Stimulated activated CD4-positive, alpha-beta T cell treated with anti-CD3 and anti-CD28 coated beads, Interleukin-12 subunit alpha, Interleukin-12 subunit beta, amount 100 ng/mL, for 4 hours (primary cell): ENCODE measurements at places on chromosomes 13 and 19.
A peak's percentile ranks its signal among the peaks of the same experiment; 100 is the strongest.

DNA sequence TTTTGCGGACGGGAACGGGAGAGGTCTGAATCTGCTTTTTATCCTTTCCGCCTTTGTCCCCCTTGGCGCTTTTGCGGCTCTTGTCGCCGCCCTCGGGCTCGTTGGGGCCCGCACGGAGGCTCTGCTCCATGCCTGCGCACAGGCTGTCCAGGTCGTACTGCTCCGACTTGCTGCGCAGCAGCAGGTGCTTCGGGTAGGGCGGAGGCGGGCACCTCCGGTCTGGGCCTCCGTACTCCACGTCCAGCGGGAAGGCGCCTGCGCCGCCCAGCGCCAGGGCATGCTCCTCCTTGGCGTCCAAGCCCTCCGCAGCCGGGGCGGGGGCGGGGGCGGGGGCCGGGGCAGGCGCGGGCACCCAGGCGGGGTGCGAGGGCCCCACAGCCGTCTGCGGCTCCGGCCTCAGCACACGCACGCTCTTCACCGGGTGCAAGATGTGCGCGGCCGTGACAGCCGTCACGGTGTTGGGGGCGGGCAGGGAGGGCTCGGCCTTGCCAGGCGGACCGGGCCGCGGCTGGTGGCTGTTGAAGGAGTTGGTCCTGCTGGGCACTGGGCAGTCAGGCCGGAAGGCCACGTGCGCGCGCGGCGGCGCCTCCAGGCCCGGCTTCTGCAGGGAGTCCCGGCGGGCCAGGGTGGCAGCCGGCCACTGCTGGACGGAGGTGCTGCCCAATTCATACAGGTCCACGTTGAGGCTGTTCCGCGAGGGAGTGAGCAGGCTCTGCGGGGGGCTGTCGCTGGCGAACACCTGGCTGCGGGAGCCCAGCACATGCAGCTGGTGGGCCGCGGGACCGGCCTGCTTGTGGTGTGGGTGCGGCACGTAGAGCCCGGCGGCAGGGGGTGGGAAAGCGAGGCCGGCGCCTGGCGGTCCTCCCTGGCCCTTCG is 73.1 kb downstream of the LATS2 start:
- no peak for DNase-seq

DNA sequence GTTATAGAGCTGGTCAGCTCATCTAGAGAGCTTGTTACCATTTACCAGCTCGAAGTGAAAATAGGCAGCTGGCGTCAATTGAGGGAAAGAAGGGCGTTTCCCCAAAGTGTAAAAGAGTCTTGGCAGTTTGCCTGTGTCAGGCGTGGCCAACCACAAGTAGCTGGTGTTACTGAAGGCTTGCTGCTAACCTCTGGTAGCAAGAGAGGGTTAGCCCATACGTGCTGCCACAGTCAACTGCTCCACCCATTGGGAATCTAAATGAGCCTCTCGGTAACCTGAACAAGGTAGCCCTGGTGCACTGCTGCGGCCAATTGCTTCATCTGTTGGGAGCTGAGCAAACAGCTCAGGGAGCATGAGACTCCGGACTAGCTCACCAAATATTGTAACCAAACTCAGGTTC is 314.9 kb upstream of the SLITRK5 start:
- DNase-seq = no peak

DNA sequence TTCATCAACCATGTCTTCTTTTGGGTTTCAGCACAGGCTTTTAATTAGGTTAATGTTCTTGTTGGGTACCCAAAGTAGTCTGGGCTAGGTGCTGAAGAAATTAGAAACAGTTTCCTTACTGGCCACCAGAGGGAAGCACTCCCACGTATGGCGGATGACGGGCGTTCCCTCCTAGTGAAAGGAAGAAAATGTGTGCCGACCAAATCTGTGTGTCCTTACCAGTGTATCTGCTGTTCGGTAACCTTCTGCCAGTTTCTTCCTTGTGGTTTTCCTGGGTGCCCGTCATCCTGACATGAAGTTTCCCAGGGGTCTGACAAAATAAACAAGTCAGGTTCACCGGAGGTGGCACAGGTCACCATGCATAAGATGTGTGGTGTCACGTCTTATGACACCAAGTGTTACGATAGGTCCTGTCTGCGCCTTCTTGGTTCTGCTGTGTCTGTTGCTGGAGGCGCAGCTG is 6.0 kb upstream of the WDR88 start:
- peak; percentile 35 for DNase-seq

DNA sequence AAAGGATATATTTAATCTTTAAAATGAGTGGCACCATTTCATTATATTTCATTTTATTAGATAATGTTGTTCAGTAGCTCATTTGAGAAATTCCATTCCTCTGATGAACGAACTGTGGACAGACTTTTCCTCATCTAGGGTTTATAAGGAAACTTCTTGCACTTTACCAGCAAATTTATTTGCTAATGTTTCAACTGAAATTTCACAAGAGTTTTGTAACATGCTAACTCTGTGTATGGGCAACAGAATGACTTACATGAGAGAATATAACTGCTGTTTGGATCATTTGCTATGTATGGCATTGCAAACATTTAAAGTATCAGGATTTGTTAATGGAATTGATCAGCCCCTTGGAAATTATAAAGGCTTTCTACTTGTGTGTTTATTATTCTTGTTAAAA is 3.7 kb upstream of the IRS2 start:
- no peak for DNase-seq

GRCh38 chr13:98182589-98182988 is 5.5 kb upstream of the RNF113B start:
- no peak for DNase-seq

DNA sequence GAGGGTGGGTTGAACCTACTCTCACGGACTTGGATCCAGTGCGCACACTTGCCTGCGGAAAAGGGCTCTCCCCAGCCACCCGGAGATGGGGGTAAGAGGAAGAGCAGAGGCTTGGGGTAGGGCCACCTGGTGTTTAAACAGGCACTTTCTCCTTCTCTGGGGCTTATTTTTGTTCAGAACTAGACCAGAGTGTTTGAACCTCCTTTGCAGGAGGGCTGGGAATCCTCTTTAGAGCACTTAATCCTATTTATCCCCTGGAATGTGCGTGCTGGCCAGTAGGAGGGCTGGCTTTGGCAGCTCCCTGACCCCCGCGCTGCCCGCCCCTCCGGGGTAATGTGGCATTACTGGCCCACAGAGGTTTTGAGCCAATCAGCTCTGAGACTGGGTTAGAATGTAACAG is 2.0 kb downstream of the RGS9BP start:
- no peak for DNase-seq

GRCh38 chr19:8388612-8388958 is 1.6 kb upstream of the RAB11B start:
- DNase-seq = no peak

DNA sequence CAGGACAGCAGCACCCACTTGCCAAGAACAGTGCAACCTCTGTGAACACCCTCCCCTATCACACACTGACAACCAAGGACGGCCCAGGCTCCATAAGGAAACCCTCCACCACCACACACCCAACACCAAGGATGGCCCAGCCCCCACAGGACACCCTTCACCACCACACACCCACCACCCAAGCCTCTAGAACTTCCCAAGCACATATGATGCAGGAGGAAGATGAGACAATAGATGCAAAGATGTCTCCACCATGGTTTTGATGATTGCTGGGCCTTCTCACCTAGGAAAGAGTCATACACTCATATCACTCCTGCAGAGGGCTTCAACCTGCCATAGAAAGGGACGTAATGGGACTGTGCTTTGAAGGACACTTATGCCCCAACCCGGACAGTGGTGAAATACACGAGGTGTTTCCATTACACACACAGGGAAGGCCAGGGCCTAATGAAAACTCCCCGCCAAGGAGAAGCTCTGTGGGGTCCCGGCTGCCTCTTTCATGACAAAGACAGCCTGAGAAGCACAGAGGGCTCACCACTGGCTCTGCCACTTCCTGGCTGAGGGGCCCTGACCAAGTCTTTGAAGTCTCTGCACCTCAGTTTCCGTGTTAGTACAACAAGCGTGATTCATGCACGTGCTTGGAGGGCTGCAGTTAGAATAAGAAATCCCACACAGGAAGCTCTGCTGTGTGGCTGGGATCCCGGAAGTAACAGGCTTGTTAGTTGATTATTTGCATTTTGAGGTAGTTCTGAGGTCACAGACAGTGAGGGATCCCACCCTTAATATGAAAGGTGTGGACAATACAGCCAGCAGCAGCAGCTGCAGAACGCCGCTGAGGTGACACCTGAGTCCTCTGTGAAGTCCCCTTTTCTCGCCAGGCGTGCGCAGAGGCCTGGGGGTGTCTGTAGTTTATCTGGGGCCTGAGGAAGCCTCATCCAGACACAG is 61.9 kb upstream of the ATP12A start:
- peak; percentile 31 for DNase-seq

- peak; percentile 82 for DNase-seq
These were observed 10.7 kb downstream of the ABHD8 start for GRCh38 chr19:17292301-17293074.

- no peak for DNase-seq
These were observed 3.7 kb downstream of the CDC34 start for GRCh38 chr19:535017-535835.

DNA sequence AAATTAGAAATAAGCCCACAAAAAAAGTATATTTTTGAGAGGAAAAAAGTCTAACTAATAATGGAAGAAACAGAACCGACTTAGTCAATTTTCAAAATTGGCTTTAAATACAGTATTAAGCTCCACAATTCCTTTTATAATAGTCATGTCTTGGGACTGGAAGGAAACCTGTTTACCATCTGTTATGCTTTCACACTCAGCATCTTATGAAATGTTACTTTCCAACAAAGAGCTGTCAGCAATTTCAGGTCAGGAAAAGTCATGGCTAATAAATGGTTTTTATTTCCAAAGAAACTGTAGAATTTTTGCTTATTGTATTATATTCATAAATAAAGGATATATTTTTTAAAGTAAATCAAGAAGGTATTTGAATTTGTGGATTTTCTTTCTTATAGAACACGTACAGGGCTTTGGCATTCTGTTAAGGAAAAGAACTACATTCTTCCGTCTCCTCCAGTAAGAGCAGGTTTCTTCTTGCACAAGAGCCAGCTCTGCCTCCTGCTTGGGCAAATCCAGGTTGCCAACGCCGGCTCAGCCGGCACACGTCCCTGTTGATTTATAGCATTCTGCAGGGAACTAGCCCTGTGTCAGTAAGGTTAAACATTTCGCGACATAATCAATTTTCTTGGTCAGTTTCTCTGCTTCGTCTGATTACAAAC is 52.9 kb upstream of the GPR12 start:
- DNase-seq = no peak

DNA sequence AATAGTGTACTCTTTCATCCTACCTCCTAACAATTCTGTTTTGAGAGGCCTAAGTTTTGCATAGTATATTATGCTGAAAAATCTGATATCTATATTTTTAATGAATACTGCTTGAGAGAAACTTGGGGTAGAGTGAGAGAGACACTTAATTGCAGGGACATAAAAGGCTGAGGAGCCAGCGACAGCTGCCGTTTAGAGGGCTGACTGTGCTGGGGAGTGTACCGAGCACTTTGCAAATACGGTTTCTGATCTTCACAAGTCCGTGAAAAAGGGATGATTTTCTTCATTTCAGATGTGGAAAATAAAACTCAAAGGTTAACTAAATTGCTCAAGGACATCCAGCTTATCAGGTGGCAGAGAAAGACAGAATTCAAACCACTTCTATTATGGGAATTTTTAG is 97.4 kb downstream of the CAB39L start:
- DNase-seq = no peak

DNA sequence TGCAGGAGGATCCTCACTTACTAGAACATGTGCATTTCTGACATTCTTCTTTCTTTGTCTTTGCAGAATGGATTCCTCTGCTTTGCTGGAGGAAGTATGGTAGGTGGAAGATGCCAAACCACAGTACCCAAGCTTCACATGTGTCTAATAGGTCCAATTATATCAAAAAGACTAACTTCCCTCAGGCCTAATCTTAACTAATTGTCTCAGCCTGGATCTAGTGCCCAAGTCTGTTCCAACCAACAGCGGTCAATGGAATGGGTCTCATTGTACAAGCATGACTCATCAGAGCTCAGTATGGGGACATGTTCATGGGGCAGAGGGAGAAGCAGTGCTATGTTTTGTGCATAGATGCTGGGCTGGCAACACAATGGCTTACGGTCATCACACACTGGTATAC is 81.6 kb upstream of the CSNK1A1L start:
- DNase-seq = no peak

GRCh38 chr19:5586300-5587070 is 18.7 kb upstream of the TINCR start:
- no peak for DNase-seq

GRCh38 chr19:13066933-13067807 is 35.5 kb downstream of the LYL1 start:
- DNase-seq = no peak

DNA sequence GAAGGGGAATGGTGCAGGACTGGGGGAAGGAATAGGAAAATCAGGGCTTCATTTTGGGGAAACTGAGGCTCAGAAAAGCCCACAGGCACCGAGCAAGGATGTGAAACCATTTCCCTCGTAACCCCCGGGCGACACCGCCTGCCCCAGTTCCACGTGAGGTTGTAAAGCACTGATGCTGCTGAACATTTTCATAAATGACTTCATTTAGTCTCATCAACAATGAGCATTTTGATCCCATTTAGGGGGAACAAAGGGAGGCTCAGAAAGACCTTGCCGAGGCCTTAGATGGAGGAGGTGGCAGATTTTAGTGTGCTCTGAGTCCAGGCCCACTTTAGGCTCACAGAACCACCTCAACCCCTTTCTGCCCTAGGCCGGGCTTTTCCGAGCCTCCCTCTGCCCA is 20.5 kb upstream of the FBXO27 start:
- no peak for DNase-seq

GRCh38 chr13:32431361-32431760 is 3.4 kb upstream of the N4BP2L1 start:
- no peak for DNase-seq

DNA sequence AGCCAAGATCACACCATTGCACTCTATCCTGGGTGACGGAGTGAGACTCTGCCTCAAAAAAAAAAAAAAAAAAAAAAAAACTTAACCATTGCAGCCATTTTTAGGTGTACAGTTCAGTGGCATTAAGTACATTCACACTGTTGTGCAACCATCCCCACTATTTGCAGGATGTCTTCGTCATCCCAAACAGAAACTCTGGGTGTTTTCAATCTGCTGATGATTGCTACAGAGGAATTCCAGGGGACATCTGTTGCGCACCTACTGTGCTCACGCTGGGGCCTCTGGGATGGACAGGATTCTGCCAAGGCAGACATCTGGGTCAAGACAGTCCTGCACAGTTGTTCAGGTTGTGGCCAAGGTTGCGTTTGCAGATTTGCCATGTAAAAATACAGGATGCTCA is 2.4 kb upstream of the APOC4 start:
- no peak for DNase-seq

GRCh38 chr13:93004919-93005318 is 221.7 kb upstream of the GPC6 start:
- no peak for DNase-seq
